ENCODE measurements at places on chromosomes 1 and 21.

GRCh38 chr1:228902781-228903433 lies 167.6 kb downstream of the RHOU start:
- peak; percentile 99 for DNase-seq

DNA sequence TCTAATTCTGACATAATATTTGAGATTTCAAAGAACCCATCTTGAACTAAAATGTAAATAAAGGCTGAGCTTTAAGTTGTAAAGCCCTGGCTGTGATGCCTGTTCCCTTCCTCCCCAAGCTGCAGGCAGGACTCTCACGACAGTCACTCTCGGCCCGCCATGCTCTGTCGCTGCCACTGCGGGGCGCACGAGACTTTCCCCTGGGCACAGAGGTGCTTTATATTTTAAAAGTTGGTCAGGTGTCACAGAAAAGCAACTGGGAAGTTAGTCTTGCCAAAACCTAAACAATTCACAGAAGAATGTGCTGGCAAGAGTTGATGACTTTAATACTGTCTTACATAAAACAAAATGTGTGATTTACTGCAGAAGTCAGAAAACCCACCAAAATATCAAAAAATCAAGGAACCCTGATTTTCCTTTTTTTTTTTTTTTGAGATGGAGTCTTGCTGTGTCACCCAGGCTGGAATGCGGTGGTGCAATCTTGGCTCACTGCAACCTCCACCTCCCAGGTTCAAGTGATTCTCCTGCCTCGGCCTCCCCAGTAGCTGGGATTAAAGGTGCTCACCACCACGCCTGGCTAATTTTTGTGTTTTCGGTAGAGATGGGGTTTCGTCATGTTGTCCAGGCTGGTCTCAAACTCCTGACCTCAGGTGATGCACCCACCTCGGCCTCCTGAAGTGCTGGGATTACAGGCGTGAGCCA lies 10.7 kb downstream of the LRRC47 start:
- DNase-seq: no peak

DNA sequence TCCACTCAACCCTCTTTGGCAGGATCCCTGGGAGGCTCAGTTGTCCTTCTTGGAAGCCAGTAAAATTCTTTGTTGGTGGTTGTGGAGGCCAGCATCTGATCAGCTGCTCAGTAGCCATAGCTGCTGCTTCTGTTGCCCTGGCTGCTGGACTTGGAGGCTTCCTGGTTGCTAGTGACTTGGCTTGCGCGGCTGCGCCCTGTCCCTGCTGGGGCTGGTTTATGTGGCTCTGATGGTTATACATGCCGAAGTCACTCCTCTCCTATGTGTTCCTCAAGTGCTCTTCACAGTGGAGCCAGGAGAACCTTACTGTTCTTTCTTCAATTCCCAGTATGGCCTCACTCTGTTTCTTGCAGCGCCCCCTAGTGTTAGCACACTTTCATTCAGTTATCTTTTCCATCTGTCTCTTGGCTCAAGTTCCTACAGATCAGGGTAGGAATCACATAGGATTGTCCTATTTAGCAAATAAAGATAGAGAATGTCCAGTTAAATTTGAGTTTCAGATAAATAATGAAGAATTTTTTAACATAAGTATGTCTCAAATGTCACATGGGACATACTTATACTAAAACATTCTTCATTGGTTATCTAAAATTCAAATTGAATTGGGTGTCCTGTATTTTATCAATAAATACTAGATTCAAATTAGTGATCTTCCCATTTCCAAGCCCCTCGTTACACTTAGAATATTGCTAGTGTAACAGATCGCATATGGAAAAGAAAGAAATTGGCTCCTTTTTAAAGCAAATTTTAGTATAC lies 176.5 kb downstream of the TGFB2 start:
- DNase-seq: peak; percentile 32

GRCh38 chr1:44790968-44791801 lies 3.2 kb upstream of the BEST4 start:
- DNase-seq: no peak

- DNase-seq: no peak
These were observed 2.5 kb upstream of the GJC2 start for GRCh38 chr1:228147151-228147693.

Data from fibroblast of villous mesenchyme (primary cell).